ENCODE measurements at places on chromosomes 11 and 22.

DNA sequence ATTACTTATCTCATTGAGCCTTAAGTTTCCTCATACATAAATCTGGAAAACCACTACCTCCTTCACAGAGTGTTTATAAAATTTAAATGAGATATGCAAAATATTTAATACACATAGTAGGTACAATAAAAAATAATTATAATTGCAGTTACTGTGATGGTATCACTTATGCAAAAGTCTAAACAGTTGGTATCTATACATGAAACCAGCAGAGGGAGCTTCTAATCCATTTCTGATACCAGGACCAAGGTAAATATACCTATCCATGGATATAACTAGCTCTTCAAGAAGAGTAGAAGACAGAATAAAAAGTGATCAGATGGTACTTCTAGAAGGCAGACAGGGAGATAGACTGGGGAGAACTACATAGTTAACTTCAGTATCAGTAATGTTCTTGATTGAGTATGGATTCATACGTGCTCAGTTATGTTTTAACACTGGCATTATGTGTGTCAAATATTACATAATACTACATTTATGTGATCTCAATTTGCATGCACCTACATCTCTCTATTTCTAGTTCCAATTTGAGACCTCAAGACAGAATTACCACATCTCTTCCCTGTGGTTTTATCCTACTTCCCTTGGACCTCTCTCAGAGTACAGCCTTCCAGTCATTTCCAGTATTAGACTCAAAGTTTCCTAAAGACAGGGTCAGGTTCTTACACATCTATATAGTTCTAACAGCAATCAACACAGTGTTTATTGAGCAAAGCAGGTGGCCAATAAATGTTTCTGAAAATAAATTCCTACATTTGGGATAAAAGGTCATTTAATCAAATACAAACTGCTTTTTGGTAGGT is 13.7 kb upstream of the TSG101 start:
- no peak for DNase-seq

DNA sequence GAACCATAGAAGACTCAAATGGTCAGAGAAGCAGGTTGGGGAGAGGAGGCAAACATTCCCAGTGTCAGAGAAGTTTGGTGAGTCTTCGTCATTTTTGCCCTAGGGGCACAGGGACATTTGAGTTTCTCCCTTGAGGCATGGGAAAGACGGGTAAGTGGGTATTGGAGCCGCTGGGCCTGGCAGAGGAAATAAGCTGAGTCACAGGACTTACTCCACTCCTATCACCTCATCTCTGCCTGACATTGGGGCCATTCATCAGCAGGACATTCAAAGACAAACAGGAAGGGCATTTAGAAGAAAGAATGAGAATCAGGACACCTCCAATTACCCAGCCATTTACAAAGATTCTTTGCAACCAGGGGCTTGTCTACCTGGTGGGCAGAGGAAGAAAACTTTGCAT is 100.7 kb upstream of the SEZ6L start:
- no peak for DNase-seq

DNA sequence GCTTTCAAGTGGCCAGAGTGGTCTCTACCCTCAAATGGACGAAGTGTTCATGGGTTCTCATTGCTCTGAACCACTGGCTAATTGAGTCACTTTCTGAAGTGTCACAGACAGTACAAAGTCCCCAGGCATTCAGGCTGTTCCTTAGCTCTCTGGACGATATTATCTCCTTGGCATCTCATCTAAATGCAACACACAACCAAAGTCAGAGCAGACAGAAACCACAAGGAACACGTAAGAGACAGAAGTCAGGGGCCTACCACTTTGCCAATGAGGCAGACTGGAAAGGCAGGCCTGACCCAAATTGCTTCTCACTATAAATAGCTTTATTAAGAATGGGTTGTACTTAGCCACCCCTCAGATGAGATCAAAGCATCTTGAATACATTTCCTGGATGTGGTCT is 29.0 kb upstream of the LDLRAD3 start:
- no peak for DNase-seq

GRCh38 chr11:132821499-132821898 is 710.8 kb downstream of the OPCML start:
- no peak for DNase-seq

DNA sequence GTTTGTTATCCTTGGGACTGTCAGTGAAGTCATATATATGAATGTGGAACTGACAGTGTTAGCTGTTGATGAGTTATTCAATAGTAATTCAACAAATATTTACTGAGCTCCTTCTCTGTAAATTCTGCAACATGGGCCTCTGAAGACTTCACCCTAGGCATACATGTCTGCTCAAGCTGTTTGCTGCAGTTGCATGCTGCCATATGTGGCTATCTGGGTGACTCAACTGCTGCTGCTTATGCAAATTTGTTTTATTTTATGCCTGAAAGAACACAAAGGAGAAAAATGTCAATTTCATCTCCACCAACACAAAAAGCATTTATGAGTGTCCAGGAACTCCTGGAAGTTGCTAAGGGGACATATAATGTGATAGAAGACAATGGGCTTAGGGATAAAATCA is 417.6 kb downstream of the AASDHPPT start:
- DNase-seq: no peak

- DNase-seq: no peak
Observed at GRCh38 chr22:50437511-50438304, 37.1 kb downstream of the SBF1 start.

DNA sequence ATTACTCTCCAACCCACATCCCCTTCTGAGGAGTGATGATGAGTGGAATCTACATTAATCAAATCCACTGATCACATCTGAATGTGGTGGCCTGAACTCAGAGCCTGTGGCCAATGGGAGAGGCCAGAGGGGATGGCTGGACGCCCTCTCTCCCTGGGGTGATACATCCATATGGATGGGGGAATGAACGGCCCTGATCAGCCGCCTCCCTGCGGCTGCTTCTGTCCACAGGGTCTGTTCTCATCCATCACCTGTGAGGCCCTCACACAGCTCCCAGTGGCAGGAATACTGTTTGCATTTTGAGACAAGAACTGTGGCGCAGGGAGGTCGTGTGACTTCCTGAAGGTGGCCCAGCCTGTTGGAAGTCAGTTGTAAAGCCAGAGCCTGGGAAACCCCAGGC is 78.3 kb upstream of the SHISAL1 start:
- DNase-seq: no peak

DNA sequence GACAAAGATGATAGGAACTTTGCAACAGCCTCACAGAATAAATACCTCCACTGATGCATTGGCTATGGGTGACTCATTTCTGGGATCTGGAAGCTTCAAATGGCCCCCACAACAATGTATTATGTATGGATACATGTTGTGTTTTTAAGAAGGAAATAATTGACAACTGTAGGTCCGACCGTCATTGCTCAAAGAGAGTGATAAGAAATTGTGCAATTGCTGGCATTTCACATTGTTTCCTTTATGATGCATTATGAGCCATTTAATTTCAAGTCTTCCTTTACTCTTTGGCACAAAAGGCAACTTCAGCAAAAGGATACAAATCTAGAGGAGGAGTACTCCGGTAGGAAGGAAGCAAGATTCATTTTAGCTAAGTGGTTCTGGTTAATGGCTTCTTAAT is 2.0 kb downstream of the ANO3 start:
- no peak for DNase-seq

- DNase-seq: no peak
Observed at GRCh38 chr11:4862447-4863236, 13.6 kb upstream of the OR51S1 start.

DNA sequence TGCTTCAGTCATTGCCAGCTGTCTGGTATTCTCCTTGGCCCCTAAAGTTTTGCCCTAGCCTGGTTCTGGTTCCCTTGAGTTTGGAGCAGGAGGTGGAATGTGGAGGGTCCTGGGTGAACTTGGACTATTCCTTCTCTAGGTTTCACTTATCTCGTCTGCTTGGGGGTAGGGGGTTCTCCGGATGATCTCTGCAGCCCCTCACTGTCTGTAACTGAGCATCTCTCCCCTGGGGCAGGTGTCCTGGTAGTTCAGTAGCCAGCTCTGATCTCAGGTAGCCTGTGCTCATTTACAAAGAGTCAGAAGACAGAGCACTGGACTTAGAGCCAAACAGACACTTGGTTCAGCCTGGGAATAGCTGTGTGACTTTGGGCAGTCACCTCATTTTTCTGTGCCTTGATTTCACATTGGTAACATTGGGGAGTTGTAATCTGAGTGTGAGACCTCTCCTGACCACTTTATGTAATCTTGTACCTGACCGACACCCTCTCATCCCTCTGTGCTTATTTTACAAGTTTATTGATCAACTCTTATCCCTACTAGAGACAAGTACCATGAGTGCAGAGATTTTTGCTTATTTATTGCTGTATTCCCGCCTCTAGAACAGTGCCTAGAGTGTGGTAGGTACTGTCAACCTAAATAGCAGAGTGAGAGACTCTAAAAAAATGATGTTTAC is 804 bp downstream of the CCDC134 start:
- DNase-seq: no peak

- no peak for DNase-seq
Observed at GRCh38 chr22:30261134-30261533, 5.5 kb downstream of the OSM start.

GRCh38 chr22:23553924-23554870 is 25.9 kb downstream of the IGLL1 start:
- no peak for DNase-seq

- DNase-seq: no peak
Observed at GRCh38 chr22:21941921-21942320, 10.7 kb downstream of the PPM1F start.

GRCh38 chr11:64710418-64711137 is 12.4 kb downstream of the NRXN2 start:
- DNase-seq: no peak
